ENCODE measurements at places on chromosomes 7 and 10. TPM values are rescaled to one million over a fixed set of nuclear protein-coding genes. Genes with fewer than 3 reads are reported as not detected.

DNA sequence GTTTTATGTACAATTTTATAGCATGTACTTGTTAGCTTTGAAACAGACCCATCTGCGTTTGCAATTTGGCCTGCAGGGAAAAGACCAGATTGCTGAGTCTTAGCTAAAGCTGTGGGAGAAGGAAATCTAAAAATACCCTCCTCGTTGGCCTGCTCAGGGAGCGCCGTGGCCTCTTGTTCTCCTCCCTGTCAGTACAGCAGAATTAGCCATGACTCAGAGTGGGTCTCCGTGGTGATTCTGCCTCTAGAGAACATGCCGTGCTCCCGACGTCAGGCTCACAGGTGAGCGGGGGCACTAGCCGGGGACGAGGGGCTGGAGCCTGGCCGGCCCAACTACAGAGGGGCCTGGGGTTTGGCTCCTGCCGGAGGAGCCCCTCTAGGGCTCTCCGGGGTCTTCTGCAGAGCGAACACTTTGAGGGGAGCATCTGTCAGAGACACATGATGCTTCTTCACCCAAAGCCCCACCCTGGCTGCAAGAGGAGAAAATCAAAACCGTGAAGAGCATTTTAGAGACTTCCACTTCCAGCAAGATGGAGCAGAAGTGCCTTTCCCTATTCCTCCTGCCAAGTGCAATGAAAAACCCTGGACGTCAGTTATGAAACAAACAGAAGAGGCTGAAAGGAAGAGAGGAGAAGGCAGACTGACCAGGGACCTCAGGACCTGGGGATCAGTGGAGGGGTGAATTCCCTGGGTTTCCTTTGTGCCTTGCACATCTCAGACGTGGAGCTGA, 98.9 kb downstream of the LHPP start:
- peak; percentile 74 for DNase-seq

Gene GBX1
- 0.40 TPM for total RNA-seq

DNA sequence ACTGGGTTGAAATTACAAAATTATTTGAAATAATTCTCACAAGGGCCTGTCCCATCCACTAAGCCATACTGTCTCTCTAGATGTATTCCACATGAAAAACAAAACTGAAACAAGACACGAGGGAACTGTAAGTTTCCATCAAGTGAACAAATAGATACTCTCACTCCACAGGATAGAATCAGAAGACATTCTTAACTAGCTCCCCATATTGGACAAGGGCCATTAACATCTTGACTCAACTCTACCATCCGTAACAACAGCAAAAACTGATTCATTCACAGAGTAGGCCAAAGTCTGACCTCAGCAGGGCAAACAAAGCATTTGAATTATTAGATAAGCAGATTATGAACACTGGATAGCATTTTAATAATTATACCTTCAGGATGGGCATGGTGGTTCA, 29.1 kb downstream of the UBE2H start:
- no peak for DNase-seq

DNA sequence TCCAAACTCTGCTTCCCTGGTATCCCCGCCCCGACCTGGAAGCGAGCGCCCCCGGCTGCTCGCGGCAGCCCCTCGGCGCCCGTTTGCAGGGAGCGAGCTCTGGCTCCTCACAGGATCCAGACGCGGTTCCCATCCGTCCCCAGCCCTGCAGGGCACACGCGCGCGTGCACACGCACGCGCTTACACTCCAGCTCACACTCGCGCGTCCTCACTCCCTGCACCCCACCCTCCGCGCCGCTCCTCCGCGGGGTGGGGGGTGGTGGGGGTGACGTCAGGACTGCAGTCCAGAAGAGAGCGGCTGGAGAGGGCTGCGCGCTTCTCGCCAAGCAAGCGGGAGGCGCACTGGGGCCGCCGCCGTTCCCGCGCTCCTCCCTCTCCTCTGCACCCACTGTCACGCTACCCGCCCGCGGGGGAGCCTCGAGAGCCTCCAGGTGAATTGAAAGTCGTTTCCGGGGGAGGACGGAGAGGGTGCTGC, 255.6 kb downstream of the OTUD1 start:
- DNase-seq = peak; percentile 41

- DNase-seq = no peak
These were observed 1.9 kb downstream of the HTR5A start for GRCh38 chr7:155071916-155072571.

- DNase-seq = no peak
These were observed 41.4 kb upstream of the PITRM1 start for GRCh38 chr10:3213758-3214515.

DNA sequence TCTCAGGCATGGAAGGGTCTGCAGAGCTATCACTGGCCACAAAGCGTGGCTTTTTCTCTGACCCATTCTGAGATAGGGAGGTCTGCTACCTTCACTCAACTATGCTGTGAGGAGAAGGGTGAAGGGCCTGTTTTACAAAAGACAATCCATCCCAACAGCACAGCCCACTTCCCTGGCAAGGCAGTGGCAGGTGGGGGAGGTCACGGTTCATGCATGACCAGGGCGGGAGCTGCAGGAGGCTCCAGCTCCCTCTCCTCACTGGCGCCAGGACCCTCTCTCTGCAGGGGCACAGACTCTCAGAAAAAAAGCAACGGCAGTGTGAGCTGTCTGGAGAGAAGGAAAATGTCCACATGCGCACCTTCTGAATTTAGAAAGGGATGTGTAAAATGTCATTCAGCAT, 28.5 kb downstream of the GRB10 start:
- DNase-seq = no peak

- no peak for DNase-seq
These were observed 268.3 kb upstream of the FERD3L start for GRCh38 chr7:19413443-19413965.

- peak; percentile 75 for DNase-seq
These were observed 133.8 kb upstream of the ZNF92 start for GRCh38 chr7:65239707-65240352.

DNA sequence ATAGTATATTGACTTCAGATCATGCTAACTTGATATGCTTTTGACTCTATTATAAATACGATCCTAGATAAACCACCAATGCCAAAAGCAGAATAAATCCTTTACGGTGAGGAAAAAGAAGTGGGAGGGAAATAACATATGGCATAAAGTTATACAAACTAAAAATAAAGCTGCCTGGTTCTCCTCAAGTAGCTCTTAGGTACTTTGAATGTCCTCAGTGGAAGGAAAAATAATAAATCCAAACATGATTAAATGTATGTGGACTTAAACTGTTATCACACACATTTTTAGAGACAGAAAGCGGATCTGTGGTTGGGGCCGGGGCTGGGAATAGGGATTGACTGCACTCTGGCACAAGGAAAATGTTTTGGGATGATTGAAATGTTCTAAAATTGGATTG, 23.6 kb downstream of the EEPD1 start:
- no peak for DNase-seq

- no peak for DNase-seq
These were observed 23.1 kb downstream of the TCAF1 start for GRCh38 chr7:143878884-143879283.

- DNase-seq = no peak
These were observed 967.2 kb downstream of the XPNPEP1 start for GRCh38 chr10:108956149-108956548.

GRCh38 chr10:117318909-117319308, 56.3 kb downstream of the PDZD8 start:
- DNase-seq = no peak

GRCh38 chr10:52541006-52541473, 227.0 kb downstream of the DKK1 start:
- no peak for DNase-seq
